ENCODE measurements at places on chromosomes 13 and 19. TPM values are rescaled to one million over a fixed set of nuclear protein-coding genes. Genes with fewer than 3 reads are reported as not detected.

Gene ZNF420
- 5.8 TPM for total RNA-seq

Gene AMER2
- not detected for total RNA-seq

Gene KLF12
- 11.6 TPM for total RNA-seq

Gene ZNF723
- total RNA-seq, result not detected

Gene SWSAP1
- total RNA-seq, result 0.50 TPM

Gene LYL1
- 0.99 TPM for total RNA-seq

Gene SYT3
- total RNA-seq, result under 0.01 TPM

Gene FFAR2
- total RNA-seq, result not detected

Gene SH2D3A
- 0.15 TPM for total RNA-seq
